Prostate gland (tissue), 2 donors: ENCODE measurements at places on chromosomes 4 and X.

DNA sequence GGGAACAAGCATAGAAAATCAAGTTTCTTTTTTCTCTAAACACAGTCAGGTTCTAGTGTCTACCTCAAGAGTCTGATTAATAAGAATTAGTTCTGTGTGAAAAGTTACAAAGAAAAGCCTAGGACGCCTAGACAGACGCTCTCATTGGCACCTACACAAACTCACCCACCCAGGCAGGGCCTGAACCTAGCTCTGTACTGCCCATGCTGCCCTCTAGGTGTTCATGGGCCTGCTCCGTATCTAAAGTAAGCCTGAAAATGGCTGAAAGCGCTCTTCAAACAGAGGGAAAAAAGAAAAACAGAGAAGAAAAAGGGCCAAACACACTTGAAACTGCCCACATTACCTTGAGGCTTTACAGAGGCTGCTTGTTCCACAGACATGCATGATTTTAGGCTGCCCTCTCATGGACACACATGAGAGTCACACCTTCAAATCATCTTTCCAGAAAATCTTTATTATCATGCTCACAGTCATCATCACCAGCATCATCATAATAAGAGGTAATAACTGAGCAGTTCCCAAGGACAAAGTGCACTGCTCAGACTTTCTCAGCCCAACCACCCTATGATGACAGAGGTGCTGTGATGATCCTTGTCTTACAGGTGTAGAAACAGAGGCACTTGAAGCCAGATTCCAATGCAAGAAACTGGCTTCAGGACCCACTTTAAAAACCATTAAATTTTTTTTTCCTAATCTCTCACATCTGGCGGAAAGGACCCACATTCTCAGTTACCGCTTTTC, 49.6 kb downstream of the MAP7D2 start:
- DNase-seq = peak; percentile 30

- DNase-seq = no peak
Measured at GRCh38 chr4:96108146-96108545, 268.3 kb downstream of the PDHA2 start.

DNA sequence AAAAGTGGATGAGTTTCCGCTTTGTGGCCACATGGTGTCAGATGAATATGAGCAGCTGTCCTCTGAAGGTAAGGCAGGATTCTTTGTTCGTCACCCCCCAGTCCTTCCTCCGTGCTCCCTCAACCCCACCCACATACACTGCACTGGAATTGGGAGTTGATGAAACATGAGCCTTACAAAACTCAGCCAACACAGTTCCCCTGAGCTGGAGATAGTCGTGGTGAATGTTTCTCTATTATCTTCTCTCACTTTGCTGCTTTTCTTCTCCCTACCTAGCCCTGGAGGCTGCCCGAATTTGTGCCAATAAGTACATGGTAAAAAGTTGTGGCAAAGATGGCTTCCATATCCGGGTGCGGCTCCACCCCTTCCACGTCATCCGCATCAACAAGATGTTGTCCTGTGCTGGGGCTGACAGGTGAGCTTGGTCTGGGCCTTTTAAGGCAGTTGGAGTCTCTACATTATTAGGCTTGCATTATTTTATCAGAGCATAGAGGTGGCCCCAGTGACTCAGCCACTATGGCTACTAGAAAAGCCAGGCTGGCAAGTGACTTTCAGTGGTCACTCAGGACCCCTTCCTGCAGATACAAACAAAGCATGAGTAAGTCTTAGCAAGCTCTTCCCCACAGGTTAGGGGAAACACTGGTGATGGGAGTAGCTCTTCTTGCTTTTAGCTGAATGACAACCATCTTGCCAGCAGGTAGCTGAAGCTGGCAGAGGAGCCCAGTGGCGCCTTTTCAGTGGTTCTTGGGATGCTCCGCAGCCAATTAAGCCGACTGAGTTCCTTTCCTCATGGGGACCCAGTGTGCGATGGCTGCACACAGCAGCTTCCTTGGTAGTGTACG, 1.6 kb downstream of the RPL10 start:
- DNase-seq = no peak

DNA sequence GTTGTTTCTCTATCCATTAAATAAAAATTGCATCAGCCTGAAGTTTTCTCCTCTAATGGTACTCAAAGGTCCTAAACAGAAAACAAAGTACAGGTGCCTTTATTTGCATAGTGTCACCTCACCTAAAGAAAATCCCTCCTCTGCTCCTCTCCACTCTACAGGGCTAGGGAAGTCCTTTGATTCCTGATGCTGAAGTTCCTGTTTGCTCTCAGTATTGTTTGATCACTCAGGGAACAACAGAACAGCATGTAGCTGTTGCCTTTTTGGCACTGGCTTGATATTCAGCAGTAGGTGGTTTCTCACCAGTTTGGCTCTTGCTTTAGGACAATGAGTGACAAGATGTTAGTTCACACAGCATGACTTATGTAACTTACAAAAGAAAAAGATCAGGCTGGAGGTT, 156.2 kb upstream of the SLC7A11 start:
- no peak for DNase-seq

DNA sequence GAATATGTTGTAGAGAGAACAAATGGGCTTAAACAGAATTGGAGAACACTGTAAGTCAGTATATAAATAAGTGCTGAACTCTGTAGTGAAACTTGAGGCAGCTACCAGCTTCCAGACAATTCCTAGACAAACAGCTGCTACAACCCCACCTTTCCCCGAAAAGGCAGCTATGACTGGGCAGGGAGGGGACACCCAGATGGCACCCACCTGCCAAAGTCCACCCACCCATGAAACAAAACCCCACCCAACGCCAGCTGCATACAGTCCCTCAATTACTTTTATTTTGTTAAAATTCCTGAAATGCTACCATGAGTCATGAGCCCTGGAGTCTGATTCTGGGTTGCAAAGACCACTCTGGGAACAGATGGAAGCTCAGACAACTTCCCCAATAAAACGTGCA, 24.4 kb downstream of the RELL1 start:
- DNase-seq = no peak

- DNase-seq = no peak
Measured at GRCh38 chr4:30295652-30296051, 424.5 kb upstream of the PCDH7 start.

- no peak for DNase-seq
Measured at GRCh38 chr4:105369988-105370387, 103.9 kb downstream of the PPA2 start.

GRCh38 chr4:3877868-3878267, 111.7 kb downstream of the ADRA2C start:
- no peak for DNase-seq

- no peak for DNase-seq
Measured at GRCh38 chr4:152072001-152072485, 311.2 kb upstream of the GATB start.

DNA sequence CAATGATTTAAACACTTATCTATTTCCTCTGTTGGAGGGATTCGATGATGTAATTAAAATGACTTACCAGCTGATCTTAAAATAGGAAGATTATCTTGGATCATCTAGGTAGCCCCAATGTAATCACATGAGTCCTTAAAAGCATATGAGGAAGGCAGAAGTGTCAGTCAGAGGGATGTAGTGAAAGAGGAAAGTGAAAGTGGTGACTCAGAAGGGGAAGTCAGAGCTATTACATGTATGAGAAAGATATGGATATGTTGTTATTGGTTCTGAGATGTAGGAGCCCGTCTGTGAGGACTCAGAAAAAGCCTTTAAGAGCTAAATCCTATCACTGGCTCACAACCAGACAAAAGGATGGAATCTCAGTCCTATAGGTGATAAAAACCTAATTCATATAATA, 456.4 kb downstream of the DACH2 start:
- no peak for DNase-seq

DNA sequence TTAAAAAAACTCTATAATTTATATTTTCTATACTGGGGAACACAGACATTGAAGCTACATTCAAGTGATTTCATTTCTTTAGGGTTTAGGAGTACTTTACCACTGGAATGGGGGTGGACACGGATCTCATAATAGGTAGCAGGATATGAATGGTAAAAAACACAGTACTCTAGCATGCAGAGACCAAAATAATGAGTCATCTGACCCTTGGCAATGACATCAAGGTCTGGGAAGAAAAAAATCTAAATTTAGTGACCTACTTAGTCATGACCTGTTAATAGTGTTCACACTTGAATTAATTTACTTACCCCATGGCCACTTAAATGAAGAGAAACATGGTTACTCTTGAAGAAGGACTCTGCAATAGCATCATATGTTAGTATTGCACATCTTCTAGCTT, 187.9 kb downstream of the EPHA5 start:
- no peak for DNase-seq

GRCh38 chr4:15063341-15063740, 61.1 kb downstream of the CPEB2 start:
- DNase-seq = no peak

- no peak for DNase-seq
Measured at GRCh38 chr4:54958236-54958635, 167.2 kb downstream of the KDR start.

GRCh38 chr4:119589165-119589564, 39.4 kb downstream of the PDE5A start:
- no peak for DNase-seq

- DNase-seq = no peak
Measured at GRCh38 chrX:71482228-71482958, 50.5 kb upstream of the OGT start.

GRCh38 chrX:39614680-39614998, 483.1 kb downstream of the BCOR start:
- DNase-seq = peak; percentile 3

GRCh38 chr4:140100771-140101170, 53.2 kb downstream of the MAML3 start:
- no peak for DNase-seq

- DNase-seq = no peak
Measured at GRCh38 chrX:40496728-40497127, 84.0 kb upstream of the ATP6AP2 start.

DNA sequence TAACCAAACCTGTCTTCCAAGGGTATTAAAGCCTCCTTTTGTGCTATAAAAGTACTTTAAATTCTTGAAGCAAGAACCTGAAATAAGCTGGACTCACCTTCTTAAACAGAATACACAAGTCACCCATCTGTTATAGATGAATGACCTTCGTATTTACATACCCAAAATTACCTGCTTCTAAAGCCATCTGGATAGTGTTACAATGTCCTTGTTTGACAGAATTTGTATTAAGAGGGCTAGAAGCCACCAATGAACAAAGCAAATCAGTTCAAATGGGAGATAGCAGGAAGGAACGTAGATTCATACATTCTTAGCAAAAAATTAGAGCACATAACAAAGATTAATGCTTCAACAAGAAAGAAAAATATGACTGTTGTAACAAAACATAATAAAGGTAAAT, 33.7 kb upstream of the CCSER1 start:
- no peak for DNase-seq

DNA sequence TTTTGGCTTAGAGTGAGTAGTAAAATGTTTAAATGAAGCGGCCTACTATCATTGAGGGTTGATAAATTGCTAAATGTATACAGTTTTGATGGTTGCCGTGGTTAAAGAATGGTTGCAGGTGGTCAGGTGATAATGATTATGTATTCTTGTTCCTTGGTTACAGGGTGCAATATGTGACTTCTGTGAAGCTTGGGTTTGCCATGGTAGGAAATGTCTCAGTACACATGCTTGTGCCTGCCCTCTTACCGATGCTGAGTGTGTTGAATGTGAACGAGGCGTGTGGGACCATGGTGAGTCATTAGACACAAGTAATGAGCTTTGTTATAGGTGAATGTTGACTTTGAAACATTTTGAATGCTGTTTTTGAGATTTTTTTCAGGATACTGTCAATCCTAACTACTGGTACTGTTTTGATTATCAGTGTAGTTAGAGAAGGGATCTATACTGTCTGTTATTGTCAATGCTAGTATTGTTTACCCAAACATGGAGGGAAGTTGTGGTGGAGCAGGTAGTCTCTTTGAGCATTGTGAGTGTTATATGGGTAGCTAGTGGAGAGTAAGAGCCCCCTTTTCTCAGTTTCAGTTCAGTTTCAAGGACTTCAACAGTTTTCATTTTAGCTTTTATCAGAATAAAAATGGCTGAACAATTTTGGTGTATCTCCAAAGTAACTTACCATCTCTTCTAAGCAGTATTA, 8.9 kb downstream of the ZNF330 start:
- DNase-seq = no peak

DNA sequence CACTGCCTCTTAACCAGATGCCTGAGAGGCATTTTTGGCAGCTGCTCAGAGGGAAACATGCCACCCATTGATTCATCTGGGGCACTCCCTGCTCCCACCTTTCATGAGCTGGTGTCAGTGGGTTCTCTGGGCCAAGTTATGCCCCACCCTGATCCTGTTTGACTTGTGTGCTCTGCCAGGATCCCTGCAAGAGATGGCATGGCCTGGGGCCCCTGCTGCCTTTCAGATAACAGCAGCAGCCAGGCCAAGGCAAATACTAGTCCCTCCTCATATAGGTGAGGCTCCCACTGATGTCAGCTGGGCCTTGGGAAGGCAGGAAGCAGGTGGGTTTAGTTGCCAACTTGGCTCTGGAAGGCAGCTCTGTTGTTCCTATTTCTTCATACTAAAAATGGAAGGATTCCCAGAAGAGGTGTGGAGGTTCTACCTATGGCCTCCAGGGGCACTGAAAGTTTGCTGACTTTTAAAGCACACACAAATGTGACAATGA, 192.9 kb upstream of the RBPJ start:
- DNase-seq = peak; percentile 92

DNA sequence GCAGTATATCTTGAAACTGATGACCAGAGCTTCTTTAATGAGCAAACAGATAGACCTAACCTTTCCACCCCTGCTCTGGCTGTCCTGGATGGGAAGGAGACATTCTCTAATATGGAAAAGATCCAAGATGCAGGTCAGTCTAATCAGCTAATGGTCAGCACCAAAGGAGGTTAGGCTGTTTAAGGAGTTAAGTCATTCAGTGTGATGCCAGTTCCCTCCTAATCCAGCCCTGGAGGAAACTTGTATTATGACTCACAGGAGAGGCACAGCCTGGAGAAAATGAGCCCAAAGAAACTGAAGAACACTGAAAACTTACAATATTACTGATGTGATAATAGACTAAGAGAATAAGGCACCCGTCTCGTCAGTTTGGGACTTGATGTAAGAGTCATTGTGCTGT, 323.0 kb downstream of the HNRNPD start:
- no peak for DNase-seq

- DNase-seq = no peak
Measured at GRCh38 chrX:7586126-7586525, 256.8 kb upstream of the VCX start.
